ENCODE measurements at places on chromosomes 2 and 18.

- no peak for DNase-seq
Observed at GRCh38 chr18:70365361-70365760, 76.5 kb downstream of the SOCS6 start.

DNA sequence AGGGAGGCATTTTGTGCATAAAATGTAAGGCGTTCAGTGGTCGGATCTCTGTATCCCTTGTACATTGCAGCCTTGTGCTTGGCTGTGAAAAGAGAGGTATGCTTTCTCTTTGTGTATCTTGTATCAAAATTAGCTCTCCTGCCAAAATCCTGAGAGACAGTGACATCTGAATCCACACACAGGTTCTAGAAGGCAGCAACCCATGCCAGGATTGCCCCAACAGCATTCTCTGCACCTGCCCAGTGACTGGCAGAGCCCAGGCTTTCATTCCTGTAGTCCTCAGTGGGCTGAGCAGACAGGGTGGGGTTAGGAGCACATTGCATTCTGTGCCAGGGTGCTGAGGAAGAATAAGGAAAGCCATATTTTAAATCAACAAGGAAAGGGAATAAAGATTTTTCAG, 740.3 kb upstream of the RAB6C start:
- DNase-seq, result no peak

GRCh38 chr2:222241128-222241870, 57.5 kb downstream of the PAX3 start:
- no peak for DNase-seq

GRCh38 chr2:168585700-168586099, 129.6 kb downstream of the CERS6 start:
- peak; percentile 46 for DNase-seq

DNA sequence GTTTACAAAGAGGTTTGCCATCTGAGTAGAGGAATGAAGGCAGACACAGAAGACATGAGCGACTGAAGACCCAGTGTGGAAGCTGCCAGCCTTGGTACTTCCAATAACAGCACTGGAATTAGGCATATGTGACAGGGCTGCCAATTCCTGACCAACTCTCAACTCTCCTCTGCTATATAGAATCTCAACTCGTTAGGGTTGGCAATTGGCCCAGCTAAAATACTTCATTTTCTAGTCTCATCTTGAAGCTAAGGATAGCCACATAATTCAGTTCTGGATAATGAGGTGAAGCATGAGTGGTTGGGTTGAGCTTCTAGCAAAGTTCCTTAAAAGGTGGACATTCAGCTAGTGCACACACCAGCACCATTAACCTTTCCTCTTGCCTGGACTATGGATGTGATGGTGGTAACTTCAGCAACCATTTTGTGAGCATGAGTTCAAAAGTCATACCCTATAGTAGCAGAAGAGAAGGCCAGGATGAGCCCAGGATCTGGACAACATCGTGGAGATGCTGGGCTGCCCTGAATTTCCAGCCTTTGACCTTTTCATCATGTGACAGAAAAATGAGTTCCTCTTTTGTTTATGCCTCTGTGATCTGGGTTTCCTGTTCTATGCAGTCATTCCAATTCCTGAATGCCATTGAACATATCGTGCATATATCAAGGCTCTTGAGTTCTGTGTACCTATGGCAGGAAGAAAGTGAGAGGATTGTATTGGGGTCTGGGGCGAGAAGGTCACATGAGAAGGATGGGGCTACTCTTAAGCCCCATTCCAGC, 68.1 kb upstream of the HAAO start:
- peak; percentile 51 for DNase-seq

GRCh38 chr2:229620759-229621158, 93.6 kb downstream of the DNER start:
- no peak for DNase-seq

- DNase-seq, result no peak
Observed at GRCh38 chr18:78433562-78433961, 546.1 kb upstream of the SALL3 start.

GRCh38 chr2:191977754-191978153, 130.9 kb upstream of the CAVIN2 start:
- DNase-seq, result no peak

- DNase-seq, result no peak
Observed at GRCh38 chr2:199779589-199779988, 71.4 kb downstream of the FTCDNL1 start.

DNA sequence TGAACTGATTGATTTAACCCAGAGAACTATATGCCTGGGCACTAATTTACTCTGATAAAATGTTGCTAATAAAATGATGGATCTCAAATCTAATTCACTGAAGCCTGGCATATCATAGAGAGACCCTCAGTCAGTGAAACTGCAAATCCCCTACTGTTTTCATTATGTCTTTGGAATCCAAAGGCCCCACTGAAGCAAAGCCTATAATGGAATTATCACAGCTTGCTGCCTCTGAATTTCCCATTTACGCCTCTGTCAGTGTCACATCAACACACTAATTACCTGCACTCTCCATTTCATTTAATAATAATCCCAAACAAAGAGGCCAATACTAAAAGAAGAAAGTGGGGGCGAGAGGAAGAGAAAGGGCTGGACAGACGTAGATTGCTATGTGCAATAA, 470.9 kb downstream of the MBD2 start:
- DNase-seq, result no peak

DNA sequence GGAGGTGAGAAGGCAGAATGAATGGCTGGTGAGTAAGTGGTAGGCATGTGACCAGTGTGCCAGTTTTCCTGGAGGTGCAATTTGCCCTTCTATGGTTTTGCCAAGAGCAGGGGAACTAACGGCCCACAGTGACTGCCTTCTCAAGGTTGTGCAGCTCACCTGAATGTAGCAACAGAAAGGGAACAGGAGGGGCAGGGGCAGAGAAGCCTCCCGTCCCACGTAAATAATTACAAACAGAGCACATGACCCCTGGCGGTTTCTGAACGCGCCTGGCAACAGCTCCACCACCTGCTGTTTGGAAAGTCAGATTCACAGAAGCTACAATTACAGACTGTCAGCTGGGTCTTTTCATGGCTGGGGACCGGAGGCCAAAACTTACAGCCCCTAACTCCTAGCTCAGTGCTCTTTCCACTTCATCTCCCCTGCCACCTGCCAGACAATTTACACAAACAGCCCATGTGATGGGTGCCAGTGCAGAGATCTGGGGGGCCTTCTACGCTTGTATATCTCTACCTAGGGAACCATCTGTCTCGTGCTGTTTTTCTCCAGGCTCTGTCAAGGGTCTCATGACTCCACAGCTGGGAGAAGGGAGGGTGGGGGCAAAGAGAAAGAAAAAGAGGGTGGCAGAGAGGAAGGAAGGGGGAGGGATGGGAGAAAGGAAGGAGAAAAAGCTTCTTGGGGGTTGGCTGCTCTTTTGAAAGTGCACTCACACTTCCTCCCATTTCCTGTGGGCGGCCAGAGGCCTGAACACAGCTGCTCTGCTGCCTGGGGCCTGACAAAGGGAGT, 69.6 kb downstream of the POLR1A start:
- peak; percentile 93 for DNase-seq

- no peak for DNase-seq
Observed at GRCh38 chr18:68555879-68556301, 159.0 kb downstream of the TMX3 start.

GRCh38 chr18:79950515-79951341, 725 bp downstream of the SLC66A2 start:
- peak; percentile 67 for DNase-seq

GRCh38 chr2:223943561-223944008, 1.6 kb downstream of the WDFY1 start:
- DNase-seq, result peak; percentile 83

- no peak for DNase-seq
Observed at GRCh38 chr2:24915175-24915574, 4.9 kb downstream of the ADCY3 start.

- no peak for DNase-seq
Observed at GRCh38 chr2:151085181-151085611, 176.5 kb downstream of the RBM43 start.

DNA sequence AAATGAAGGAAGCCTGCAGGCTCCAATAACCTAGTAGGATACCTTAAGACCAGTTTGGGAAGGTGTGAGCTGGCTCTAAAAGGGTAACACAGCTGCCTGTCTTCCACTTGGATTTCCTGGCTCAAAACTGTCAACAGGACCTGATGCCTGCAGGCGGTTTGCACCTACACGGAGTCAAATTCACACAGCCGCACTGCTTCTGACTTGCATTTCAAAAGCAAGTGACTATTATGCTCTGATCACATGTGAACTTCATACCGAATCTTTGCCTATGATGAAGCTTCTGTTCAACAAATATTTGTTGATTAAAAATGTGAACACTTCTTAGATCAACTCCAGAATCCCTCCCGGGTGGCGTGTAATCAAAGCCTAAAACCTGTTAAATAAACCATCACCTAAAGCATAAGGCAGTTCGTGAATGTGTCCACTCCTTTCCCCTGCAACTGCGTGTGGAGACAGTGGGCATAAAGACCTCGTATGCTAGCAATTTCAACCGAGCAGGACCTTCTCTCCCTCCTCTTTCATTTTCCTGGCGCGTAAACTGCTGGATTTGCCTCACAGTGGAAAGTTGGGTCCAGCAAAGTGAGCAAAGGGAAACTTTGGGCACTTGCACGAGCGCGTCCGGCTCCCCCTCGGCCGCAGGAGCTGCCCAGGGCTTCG, 784 bp downstream of the CRACDL start:
- DNase-seq, result no peak

DNA sequence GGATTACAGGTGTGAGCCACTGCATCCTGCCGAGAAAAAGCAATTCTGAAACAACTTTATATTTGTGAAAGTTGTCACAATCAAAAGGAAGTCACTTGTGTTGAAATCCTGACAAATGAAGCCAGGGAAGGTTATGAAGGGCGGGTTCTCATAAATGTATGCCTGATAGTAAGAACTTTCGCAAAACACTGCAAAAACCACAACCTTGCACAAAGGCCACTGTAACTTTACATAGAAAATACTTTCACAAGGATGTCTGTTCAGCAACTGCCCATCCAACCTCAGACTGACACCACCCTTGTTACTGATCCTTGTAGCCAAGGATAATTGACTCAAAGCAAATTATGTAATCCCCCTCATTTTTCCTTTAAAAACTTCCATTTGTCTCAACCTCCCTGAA, 90.6 kb downstream of the SLC4A3 start:
- peak; percentile 52 for DNase-seq

GRCh38 chr18:49565612-49566011, 3.8 kb downstream of the LIPG start:
- no peak for DNase-seq

GRCh38 chr2:124151691-124152090, 126.6 kb downstream of the CNTNAP5 start:
- DNase-seq, result no peak

DNA sequence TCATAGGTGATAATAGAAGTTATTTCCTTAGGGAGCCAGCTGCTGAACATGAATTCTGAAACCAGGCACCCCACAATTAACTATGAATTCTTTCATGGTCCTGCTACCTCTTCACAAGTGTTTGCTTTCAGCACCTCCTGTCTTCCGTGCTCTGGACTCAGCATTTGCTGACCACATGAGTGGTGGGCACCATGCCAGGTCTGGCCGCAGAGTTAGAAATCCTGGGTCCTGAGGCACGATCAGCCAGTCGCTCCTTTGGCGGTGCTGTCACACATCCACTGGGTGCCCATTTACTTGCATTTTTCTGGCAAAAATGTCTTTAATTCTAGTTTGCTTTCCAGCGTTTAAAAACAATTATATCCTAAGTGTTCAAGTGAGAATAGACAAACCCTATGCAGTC, 196.4 kb upstream of the PXDN start:
- DNase-seq, result no peak

DNA sequence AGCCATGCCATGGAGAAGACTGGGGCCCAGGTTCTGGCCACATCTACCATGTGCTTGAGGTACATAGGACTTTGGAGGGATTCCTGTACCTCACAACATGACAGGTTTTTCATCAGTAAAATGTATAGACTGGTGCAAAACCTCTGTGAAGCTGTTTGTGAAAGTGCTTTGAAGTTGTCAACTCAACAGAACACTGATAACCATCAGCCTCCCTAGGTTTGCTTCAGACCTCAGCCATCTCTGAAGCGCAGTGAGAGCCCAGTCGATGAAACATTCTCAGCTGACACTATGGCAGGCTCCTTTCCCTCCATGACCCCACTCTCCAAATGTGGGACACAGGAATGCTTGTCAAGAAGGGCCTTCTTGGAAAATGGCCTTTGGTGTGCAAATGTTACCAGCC, 38.6 kb downstream of the STK25 start:
- DNase-seq, result no peak

DNA sequence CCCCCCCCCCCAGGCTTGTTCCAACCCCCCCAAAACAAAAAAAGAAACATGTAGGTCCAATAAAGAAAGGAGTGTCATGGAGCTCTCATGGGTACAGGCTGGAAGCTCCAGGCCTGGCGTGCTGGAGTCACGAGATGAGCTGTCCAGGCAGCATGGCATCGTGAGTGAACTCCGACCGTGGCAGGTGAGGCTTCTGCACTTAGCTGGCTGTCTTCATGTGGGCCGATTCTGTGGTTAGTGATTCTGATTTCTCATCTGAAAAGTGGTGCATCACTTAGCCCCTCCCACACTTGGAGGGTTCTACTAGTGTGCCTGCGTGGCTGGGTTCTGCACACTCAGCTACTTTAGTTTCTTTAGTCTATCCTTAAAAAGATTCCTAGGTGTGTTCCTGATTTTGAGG, 126.4 kb upstream of the MGAT5 start:
- no peak for DNase-seq

GRCh38 chr2:187078297-187078696, 229.3 kb upstream of the ZSWIM2 start:
- DNase-seq, result no peak

DNA sequence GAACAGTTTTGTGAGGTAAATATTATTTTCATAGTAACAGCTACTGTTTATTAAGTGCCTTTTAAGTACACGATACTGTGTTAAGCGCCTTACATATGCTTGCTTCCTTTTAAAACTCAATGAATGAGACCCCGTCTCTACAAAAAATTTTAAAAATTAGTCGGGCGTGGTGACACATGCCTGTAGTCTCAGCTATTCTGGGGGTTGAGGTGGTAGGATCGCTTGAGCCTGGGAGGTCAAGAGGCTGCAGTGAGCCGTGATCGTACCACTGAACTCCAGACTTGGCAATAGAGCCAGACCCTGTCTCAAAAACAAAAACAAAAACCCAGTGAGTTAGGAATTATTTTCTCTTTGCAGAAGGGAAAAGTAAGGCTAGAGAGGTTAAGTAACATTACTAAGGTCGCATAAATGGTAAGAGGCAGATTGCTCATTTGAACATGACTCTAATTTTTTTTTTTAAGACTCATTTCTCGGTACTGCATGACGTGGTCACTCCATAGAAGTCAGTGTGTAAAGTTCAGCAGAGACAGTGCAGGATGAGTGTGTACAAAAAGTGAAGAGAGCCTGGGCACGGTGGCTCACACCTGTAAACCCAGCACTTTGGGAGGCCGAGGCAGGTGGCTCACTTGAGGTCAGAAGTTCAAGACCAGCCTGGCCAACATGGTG, 1.1 kb downstream of the METAP1D start:
- DNase-seq, result no peak

DNA sequence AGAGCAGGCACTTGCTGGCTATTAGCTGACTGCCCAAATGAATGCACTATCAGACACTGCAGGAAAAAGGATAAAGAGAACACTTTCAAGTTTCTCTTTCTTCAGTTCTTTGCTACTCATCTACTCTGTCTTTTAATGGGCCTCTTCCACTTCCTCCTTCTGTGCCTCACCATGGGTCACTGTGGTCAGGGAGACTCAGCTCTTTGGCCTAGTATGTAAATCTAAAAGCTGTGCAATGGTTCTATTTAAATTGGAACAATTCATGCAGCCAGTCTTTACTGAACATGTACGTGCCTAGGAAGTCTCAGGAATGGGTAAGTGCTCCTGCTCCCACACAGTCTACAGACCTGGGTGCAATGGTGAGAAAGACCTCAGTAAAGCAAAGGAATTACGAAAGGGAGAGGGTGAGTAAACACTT, 79.1 kb upstream of the DNMT3A start:
- DNase-seq, result peak; percentile 85

GRCh38 chr2:30410217-30410616, 36.8 kb upstream of the LCLAT1 start:
- DNase-seq, result peak; percentile 38
